ENCODE measurements at places on chromosomes 7 and 10. TPM values are rescaled to one million over a fixed set of nuclear protein-coding genes. Genes with fewer than 3 reads are reported as not detected.

Gene CCL24
- total RNA-seq, result 18.4 TPM

Gene TMEM213
- total RNA-seq, result not detected

Gene GSDME
- total RNA-seq, result 0.62 TPM

Gene EMX2
- total RNA-seq, result not detected

Gene TWIST1
- total RNA-seq, result not detected

Gene EVX1
- 1.5 TPM for total RNA-seq

Gene UPK3BL2
- total RNA-seq, result 13.7 TPM

Gene HOGA1
- total RNA-seq, result 0.49 TPM

- DNase-seq, result no peak
Observed at GRCh38 chr7:2601065-2601464, 30.7 kb upstream of the TTYH3 start.

DNA sequence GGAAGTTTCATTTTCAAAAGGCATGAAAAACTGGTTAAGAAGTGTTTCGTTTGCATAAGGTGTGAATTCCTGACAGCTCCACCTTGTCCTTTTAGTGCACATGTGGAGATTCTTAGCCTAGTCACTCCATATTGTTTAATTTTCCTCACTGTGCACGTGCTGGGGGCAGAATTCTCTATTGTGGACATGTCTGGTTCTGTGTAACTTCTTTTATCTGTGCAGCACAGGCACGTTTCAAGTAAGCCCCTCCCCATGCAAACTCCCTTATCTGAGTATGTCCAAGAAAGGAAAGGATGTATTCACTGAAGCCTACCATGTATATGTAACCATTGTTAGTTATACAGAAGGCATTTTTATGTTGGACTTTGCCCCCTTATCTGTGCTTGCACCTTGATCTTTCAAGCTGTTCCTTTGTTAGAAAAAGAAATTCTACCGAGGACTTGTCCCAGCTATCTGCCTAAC, 1346.3 kb downstream of the REEP3 start:
- DNase-seq, result no peak

DNA sequence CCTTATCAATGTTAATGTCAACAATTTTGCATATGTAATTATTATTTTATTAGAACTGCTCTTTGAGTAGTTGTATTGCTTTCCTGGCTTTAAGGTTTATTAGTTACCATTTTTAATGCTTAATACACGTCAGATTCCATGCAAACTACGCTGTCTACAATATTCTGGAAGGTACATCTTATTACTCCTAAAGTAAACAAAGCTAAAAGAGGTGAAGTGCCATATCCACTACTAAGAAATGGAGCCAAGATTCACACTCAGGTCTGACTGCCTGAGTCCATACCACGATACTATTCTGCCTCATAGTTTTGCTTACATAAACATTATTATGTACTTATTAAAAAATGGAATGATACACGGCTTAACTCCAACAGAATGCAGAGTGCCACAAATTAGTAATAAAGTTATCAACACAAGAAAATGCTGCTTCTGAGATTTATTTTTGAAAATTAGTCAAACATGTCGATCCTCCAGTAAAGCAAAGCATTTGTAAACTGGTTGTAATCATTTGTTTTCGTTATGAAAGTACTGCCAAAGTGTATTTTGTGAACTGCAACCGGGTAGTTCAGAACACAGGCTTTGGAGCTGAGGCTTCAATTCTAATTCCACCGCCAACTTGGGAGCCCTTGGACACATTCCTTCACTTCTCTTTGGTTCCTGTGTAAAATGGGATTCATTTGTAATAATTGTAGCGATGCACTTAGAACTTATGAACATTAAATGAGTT, 1.1 kb upstream of the DMTF1 start:
- no peak for DNase-seq

DNA sequence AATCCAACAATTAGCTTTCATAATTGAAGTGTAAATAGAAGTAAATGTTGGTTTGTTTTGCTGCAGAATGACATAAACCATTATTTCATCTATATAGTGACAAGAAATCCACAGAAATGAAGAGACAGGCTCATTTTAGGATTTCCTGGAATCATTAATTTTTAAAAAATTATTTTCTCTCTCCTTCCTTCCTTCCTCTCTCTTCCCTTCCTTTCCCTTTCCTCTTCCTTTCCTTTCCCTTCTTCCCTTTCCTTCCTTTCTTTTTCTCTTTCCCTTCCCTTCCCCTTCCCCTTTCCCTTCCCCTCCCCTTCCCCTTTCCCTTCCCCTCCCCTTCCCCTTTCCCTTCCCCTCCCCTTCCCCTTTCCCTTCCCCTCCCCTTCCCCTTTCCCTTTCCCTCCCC, 51.2 kb upstream of the KMT2C start:
- no peak for DNase-seq

DNA sequence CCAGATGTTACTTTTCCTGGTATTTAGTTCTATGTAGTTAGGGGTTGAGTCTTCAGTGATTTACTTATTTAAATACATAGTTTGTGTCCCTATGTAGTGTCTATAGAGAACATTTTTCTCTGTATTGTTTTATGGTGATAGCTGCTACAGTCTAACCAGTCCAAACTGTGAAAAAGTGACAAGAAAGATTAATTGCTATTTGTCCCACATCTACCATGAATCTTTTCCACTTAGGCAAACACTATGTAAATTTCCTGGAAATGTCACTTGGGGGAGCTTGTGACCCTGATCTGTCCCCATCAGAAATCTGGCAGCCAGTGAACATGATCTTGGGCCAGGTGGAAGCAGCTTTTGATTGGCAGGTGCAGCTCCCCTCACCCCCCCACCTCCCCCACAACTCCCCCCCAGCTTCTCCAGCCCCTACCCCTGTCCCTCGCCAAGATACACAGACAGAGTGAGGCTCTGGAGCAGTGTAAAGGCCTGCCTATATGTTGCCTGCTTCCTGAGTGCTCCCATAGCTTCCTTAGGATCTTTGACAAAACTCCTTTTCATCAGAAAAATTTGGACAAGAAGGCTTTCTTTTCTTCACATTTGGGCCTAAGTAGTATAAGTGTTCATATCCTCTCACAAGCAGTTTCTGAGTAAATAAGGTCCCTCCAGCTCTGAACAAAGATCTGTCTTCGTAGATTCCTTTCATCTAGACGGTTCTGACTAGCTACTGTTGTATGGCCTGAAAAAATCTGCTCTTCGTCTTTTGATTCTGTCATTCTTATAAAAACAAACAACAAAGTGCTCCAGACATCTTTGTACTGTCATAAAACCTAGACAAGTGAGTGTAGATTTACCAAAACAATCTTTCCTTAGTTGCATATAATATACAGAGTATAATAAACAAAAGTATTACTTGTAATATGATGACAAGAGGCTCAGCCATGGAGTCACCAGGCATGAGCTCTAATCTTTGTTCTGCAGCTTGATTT, 31.5 kb upstream of the SLC13A1 start:
- no peak for DNase-seq

GRCh38 chr10:113704637-113705343, 25.1 kb downstream of the CASP7 start:
- peak; percentile 29 for DNase-seq

GRCh38 chr7:129851809-129852208, 101.0 kb downstream of the UBE2H start:
- no peak for DNase-seq

- no peak for DNase-seq
Observed at GRCh38 chr10:1166101-1166827, 110.1 kb downstream of the WDR37 start.

- DNase-seq, result no peak
Observed at GRCh38 chr7:106018566-106019469, 55.8 kb downstream of the CDHR3 start.
